Cardiac septum (tissue), 1 donor: ENCODE measurements at places on chromosomes 7 and 10.

- no peak for DNase-seq
Measured at GRCh38 chr7:44646176-44646920, 39.9 kb downstream of the OGDH start.

DNA sequence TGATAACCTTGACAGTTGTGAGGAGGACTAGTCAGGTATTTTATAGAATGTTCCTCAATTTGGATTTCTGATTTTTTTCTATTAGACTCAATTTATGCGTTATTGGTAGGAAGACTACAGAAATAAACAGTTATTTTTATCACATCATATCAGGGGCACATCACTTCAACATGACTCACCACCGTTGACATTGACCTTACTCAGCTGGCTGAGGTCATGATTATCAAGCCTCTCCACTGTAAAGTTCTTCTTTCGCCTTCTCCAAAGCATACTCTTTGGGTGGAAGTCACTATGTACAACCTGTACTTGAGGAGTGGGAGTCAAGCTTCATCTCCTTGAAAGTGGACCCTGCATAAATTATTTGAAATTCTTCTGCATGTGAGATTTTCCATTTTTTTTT, 194.3 kb upstream of the IGFBP3 start:
- no peak for DNase-seq

DNA sequence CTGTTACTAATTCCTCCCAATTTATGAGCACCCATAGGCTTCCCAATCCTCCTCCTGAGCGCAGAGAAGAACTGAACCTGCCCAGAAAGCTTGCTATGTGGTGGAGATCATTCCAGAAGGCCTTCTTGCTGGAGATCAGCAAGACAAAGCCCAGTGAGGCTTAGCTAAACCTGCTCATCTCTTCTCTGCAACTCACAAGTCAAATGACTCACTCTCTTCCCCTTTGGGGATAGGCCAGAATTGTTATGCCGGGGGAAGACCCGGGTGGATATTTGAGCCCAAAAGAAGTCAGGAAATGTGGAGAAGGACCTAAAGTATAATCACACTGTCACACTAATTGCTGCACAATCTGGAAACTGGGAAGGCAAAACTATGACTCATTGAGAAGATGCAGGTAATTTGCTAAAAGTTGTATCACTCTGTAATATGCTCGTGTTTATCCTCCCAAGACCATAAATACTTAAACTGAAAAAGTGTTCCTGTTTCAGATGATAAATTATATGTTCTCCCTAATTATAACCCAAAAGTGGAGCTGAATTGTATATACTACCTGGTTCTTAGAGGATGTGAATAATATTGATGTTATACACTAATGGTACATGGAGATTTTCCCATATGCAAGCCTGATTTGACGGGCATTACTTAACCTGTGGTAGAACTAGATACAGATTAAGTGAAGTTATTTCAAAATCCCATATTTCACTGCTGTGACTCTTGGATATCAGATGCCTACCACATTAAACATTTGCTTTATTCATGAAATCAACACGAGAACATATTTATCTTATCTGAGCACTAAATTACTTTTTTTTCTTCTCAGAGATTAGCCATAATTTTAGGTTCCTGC, 6.4 kb downstream of the NEBL start:
- no peak for DNase-seq

DNA sequence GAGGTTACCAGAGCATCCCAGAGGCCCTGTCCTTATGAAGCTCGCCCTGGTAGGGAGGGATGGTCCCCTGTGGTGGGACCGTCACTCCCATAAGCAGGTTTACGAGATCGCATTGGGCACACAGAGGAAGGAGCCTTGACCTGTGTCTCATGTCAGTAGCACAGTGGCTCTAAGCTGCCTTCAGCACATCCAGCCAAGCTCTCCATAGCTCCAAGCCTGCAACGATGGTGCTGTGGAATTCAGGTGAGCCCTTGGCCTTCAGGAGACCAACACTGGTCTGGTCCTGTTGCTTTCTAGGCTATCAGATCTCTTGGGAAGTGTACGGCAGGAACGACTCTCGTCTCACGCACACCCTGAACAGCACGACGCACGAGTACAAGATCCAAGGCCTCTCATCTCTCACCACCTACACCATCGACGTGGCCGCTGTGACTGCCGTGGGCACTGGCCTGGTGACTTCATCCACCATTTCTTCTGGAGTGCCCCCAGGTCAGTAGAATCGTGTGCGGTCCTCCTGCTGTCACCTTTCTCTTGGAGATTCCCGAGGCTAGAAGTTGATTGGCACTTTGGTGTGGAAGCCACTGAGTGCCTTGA, 605.3 kb upstream of the FOXK1 start:
- no peak for DNase-seq

GRCh38 chr7:64887756-64888508, 15.1 kb upstream of the ZNF273 start:
- peak; percentile 85 for DNase-seq

DNA sequence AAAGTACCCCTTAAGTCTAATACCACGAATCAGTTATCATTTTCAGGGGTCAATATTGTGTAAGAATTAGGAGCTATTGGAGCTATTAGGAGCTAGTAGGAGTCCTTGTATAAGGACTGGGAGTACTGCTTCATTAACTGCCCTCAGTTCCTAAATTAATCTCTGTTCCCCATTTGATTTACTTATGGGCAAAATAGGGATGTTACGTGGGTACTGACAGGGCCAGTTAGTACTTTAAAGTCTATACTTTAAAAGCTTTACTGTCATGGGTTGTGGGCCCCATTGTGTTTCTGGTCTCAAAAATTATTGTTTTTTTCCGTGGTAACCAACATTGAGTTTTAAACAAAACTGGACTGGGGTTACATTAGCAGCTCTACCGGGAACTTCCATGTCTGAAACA, 60.3 kb downstream of the PRKAR2B start:
- no peak for DNase-seq

- no peak for DNase-seq
Measured at GRCh38 chr10:123379156-123379555, 225.0 kb downstream of the BUB3 start.

DNA sequence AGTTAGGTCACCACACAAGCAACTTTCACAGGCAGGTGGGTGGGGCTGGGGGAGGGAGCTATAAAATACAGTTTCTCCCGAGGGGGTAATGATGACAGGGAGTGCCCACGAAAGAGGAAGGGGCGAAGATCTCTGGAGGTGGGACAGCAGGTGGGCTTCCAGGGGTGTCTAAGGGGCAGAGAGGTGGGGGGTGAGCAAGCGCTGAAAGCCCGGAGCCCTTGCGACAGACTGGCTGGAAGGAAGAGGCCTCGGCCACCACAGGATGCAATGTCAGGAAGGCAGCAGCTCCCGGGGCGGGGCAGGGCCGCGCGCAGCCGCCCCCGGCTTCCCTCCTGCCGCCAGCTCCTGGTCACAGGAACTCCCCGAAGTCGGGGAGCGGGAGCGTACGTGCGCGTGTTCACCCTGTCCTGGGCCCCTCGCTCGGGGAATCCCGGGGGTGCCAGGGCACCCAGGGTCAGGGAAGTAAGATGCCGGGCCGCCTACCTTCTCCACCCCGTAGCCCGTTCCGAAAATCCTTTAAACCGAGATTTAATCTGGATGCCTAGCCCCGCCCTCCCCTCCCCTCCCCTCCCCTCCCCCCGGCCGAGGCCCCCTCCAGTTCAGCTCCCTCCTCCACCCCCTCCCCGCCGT, 105.2 kb upstream of the PPIF start:
- DNase-seq: peak; percentile 89
